ENCODE measurements at places on chromosomes 1 and 21.
A peak's percentile ranks its signal among the peaks of the same experiment; 100 is the strongest.

GRCh38 chr1:213054733-213055591 lies 3.9 kb downstream of the RPS6KC1 start:
- no peak for DNase-seq

DNA sequence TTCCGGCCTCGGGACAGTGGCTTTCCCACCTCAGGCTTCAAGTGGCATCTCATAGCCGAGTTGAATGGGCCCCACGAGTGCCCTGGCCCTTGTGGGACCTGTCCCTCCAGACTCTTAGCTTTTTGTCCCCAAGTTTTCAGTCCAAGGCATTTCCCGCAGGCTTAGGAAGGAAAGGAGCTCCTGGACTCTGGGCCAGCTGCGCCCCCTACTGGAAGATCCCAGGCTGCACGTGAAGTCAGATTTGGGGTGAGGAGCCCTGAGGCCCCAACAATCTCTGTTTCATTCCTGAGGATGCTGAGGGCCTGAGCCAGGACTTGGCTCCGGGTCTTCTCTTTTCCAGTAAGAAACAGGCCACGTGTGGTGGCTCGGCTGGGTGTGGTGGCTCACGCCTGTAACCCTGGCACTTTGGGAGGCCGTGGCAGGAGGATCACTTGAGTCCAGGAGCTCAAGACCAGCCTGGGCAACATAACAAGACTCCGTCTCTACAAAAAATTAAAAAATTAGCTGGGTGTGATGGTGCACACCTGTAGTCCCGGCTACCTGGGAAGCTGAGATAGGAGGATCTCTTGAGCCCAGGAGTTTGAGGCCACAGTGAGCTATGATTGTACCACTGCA lies 67.4 kb downstream of the ARHGEF10L start:
- DNase-seq, result peak; percentile 59

DNA sequence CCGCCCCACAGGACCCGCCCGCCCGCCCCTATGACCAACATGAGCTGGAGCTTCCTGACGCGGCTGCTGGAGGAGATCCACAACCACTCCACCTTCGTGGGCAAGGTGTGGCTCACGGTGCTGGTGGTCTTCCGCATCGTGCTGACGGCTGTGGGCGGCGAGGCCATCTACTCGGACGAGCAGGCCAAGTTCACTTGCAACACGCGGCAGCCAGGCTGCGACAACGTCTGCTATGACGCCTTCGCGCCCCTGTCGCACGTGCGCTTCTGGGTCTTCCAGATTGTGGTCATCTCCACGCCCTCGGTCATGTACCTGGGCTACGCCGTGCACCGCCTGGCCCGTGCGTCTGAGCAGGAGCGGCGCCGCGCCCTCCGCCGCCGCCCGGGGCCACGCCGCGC lies 7.9 kb upstream of the IBA57 start:
- DNase-seq, result no peak

DNA sequence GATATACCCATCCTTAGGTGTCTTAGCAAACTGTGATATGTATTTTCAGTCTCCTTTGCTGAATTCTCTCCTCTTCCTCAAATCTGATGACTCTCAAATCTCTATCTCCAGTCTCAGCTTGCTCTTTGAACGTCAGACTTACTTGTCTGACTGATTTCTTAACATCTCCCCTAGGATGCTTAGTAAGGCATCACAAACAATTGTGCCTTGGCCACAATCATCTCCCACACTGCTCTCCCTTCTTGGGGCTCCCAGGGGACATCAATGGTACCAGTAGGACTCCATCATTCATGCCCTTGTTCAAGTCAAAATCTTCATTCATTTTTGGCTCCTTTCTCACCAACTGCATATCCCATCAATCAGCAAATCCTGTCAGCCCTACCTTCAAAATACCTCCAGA lies 42.0 kb downstream of the GNG12 start:
- DNase-seq, result no peak

GRCh38 chr1:225651376-225651871 lies 1.5 kb downstream of the ENAH start:
- peak; percentile 44 for DNase-seq

GRCh38 chr21:31915566-31915965 lies 42.7 kb downstream of the HUNK start:
- DNase-seq, result no peak

- DNase-seq, result no peak
Measured at GRCh38 chr1:36359383-36359782, 26.3 kb downstream of the STK40 start.

DNA sequence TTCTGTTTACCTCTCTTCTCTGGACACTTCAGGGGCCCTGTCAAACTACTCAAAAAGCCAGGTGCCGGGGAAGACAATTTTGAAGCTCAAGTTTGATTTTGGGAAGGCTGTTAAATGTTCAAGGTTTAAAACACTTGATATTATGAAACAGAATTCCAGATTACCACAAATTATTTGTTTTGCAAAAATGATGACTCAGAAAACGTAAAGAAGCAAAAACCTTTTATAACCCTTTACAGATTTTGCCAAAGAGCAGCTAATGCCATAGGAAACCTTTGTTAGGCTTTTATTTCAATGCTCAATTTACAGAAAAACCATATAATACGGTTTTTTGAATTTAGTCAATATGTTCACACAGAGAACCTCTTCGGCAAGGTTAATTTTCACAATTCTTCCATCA lies 593.4 kb upstream of the ZP4 start:
- DNase-seq, result peak; percentile 21

GRCh38 chr1:207993477-207994445 lies 82.8 kb upstream of the CD34 start:
- no peak for DNase-seq

DNA sequence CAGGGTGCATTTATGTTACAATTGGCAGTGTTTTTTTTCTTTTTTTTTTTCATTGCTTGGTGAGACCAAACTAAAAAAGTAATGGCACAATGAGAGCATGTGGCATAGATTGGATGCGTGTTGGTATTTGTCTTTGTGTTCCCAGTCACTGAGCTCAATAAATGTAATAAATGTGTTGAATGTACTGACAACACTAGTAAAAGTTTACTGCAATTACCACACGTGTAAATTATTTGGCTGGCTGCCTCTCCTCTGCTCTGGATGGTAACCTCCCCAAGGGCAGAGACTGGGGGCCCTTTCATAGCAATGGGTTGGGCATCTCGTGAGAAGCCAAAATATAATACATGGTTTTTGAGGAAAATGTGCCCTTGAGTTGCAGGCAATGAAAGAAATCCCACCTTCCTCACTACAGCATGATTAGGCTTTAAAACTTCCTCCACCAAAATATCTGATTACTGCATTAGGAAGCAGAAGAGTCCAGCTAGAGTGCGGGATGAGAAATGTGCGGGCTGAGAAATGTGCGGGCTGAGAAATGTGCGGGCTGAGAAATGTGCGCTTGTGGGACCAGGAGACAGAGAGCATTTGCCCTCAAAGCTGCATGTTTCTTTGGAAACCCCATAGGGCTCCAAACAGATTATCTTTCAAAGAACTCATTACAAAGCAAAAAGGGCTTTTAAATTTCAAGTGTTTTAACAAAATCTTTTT lies 58.5 kb downstream of the CDC7 start:
- no peak for DNase-seq

DNA sequence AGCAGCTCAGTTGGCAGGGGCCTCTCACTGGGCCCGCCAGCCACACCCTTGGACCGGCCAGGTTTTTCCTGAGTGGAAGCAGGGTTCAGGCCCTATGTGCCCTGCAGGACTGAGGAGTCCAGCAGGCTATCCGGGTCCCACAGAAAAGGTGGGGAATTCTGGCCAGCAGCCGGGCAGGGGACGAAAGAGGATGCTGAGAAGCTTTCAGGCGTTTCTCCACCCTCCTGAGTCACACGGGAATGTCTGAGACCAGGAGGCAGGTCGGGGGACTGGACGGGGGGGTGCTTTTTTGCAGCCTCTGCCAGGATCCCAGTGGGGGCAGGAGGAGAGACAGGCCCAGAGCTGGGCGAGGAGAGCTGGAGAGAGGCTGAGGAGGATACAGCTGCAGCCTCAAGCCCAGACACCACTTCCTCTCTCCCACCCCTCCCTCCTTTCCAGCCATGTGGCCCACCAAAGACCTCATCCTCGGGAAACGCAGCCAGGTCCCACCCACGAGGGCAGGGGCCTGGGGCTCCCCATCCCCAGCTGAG lies 105.4 kb downstream of the SPSB1 start:
- DNase-seq, result peak; percentile 84

DNA sequence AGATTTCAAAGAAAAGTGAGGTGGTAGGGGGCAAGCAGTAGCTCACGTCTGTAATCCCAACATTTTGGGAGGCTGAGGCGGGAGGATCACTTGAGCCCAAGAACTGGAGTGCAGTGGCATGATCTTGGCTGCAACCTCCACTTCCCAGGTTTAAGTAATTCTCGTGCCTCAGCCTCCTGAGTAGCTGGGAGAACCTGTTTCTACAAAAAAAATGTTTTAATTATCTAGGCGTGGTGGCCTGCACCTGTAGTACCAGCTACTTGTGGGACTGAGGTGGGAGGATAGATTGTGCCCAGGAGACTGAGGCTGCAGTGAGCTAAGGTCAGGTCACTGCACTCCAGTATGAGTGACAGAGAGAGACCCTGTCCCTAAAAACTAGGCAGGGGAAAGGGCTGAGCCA lies 2.6 kb upstream of the TSPAN1 start:
- DNase-seq, result no peak

- peak; percentile 27 for DNase-seq
Measured at GRCh38 chr1:210687582-210688279, 359.0 kb downstream of the HHAT start.

DNA sequence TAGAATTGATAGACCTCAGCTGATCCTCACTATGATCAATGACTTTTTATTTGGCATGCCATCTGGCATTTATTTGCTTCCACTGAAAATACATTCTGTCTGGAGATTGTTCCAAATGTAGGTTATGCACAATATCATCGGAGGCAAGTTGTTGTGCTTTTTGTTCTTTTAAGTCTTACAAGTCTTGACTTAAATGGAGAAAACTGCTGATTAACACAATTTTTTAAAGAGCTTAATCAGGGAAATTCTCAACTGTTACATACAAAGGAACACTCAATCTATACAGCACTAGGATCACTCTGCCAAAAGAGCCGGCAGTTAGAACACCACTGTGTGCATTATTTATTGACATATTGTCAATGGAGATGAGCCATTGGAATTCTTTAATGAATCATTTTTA lies 19.2 kb downstream of the CYYR1 start:
- DNase-seq, result no peak

DNA sequence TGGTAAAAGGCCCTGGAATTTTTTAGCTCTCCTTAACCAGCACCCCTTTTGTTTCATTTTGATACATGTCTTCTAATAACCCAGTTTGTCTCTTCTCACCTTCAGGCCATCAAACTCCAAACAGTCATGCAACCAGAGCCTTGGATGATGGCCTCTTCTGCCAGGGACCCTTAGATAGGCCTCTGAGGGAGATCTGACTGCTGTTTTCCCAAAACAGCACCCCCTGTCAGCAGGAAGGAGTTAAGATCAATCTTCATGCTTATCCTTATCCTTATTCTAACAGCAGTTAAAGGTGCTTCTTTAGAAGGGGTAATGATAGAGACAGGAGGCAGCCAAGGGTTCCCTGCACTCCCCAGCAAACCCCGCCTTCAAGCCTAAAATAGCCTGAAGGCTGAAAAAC lies 49.5 kb upstream of the VANGL1 start:
- no peak for DNase-seq

GRCh38 chr1:238690415-238690814 lies 696.0 kb upstream of the CHRM3 start:
- DNase-seq, result peak; percentile 58

DNA sequence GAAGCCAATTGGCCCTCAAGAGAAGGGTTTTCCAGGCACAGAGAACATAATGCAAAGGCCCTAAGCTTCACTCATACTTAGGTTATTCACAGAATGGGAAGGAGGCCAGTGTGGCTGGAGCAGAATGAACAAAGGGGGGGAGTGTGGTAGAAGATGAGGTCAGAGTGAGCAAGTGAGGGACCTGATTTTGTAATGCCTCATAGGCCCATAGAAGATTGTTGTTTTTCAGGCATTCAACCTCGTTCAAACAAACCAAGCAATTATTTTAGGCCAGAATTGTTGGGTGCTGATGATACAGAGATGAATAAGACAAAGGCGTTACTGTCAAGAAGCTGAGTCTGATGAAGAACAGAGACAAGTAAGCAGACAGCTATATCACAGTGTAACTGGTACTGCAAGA lies 54.5 kb upstream of the RAP1A start:
- DNase-seq, result peak; percentile 62

- DNase-seq, result no peak
Measured at GRCh38 chr21:46229133-46229922, 754 bp upstream of the LSS start.

DNA sequence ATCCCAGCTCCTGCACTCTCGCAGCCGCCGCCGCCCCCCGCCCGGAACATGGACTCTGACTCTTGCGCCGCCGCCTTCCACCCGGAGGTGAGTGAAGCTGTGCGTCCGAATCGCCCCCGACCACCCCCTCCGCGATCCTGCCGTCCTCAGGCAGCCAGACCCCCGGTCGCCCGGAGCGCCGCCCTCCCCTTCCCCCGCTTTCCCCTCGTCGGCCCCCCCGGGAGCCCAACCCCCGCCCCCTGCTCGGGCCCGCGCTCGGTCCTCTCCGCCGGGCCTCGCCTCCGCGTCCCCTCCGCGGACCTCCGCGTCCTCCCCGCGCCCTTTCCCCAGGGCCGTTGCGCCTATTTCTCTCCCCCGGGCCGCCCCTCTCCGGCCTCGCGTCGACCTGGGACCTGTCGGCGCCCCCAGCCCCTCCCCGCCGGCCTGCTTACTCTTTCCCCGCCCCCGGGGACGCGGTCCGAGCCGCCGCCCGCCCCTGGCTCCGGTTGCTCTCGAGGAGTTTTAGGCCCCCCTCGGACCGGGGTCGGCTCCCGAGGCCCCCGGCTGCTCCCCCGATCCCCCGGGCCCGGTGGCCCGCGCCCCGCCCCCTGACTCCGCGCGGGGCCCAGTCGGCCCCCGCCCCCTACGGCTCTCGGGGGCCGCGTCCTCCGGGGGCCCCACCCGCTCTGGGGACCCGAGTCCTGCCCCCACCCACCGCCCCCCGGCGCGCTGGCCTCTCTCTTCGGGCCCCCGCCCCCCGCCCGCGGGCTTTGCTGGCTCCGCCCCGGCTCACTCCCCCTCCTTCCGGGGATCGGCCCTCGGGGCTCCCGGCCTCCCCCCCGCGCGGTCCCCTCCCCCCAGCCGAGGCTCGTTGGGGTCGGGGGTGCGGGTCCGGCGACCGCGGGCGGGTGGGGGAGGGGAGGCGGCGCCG lies 743 bp downstream of the PHF13 start:
- DNase-seq, result peak; percentile 48

DNA sequence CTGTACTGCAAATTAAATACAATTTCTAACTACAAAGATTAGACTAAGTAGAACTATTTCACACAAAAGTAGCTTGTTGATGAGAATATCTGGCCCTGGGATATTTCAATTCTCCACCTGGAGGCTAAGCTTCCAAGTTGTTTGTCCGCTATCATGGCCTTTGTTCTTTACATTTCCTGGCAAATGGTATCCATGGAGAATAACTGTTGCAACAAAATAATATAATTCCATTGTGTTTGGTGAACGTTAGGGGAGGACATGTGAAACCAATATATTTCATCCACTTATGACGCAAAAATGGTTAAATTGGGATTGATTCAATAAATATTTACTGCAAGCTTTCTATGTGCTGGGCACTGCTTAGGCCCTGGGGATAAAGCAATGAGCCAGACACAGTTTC lies 565.4 kb downstream of the PTPRC start:
- no peak for DNase-seq

Data from fibroblast of skin of back (primary cell).